ENCODE measurements at places on chromosomes 13 and 19.
A peak's percentile ranks its signal among the peaks of the same experiment; 100 is the strongest.

DNA sequence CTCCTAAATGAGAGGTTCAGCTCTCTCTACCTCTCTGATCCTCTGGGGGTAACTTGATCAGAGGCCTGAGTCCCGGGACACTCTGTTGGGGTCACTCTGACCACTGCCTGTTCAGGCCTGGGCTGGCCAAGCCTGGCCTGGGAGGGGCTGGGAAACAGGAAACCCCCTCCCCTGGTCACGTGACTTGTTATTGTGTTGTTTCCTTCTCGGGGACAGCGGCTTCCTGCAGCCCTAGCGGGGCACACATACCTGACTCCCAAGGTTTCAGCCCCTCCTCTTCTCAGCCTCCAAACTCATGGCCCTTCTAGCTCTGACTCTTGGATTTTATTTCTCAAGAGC is at the start of gene USHBP1:
Gene USHBP1 (minus strand): TSS at position 105 of the 339 bp plus-strand sequence. CDS start 446 bp downstream, outside the sequence.
- DNase-seq, result no peak

GRCh38 chr19:43751466-43752220 is 3.1 kb downstream of the SMG9 start:
- no peak for DNase-seq

GRCh38 chr19:49247676-49248075 is 77.3 kb downstream of the SLC6A16 start:
- DNase-seq, result no peak

DNA sequence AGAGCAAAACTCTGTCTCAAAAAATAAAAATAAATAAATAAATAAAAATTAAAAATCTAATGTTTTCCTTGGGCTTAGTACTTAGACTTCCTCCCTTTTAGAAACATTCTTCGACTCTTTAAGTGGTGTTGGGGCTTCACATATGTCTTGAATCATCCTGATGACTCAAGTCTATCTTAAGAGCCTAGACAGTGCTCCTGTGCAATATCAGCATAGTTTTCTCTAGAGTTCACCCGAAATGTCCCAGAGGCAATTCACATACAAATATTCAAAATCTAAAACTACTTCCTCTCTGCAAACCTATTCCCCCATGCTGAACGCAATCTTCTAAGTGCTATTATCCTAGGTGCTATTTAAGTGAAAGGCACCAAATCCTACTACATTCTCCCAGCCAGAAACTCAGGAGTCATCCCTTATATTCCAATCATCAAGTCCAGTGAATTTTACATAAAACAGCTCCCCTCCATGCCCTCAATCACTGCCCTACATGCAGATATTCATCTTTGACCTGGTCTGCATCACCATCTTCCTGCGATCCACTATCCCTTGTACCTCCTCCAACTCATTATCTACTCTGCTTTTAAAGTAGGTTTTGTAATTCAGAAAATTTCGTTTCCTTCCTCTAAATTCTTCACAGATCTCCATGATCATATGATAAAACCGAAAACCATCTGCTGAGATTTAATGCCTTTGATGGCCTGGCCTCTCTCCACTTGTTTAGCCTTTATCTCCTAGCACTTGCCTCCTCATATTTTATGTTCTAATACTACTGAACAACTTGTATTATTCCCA is 102.7 kb downstream of the ELF1 start:
- no peak for DNase-seq

GRCh38 chr13:77047649-77048343 is 20.8 kb upstream of the FBXL3 start:
- DNase-seq, result no peak

DNA sequence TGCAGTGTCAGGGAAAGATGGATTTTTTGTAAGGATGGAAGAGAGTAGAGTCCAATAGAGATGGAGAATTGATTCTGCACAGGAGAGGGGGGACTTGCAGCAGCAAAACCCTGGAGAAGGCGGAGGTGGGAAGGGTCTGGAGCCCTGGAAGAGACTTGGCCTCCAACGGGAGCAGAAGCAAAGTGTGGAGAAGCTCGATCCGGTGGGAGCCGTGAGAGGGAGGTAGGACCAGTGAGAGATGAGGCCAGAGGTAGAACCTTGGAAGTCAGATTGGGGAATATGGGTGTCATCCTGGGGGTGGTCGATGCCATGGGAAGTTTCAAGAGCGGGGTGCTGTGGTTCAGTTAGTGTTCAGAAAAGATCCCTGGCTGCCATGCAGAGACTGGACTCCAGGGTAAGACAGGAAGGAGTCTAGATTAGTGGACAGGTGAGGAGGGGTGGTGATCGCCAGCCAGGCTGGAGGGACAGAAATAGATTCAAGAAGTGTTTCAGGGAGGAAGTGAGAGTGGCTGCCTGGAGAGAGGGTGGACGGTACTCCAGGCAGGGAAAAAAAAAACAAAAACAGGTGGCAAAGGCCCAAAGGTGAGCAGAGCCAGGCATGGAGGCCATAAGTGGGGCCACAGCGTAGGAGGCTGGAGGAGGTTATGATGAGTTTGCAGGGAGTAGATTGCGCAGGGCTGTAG is 2.6 kb downstream of the PPP5C start:
- no peak for DNase-seq

DNA sequence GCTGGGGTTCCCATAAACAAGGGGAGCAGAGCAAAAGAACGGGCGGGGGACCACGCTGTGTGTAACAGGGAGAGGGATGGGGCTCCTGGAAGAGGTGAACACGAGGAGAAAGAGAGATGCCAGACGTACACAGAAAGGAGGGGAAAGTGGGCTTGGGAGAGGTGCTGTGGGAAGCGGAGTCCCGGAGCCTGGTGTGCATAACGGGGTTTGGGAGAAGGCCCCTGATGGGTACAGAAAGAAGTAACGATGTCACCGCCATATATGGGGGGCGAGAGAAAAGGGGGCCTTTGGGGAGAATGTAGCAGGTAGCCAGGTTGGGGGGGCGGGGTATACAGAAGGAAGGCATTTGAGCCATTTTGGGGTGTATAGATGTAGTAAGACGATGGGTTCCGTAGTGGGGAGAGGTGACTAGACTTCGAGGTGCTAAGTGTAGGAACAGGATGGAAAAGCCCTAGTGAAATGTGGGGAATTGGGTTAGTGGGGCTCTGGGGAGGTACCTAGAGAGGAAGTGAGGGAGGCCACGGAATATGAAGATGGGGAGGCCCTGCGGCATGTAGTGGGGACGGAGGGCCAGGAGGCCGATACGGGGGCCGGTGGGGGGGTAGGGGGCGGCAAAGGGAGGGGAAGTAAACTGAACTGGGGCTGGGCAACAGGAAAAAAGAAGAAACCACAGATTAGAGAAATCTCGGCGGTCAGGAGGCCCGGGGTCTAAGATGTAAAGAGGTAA is 787 bp downstream of the ZNF580 start:
- DNase-seq, result peak; percentile 39

- DNase-seq, result no peak
Measured at GRCh38 chr13:89113744-89114143, 1442.6 kb downstream of the SLITRK5 start.

DNA sequence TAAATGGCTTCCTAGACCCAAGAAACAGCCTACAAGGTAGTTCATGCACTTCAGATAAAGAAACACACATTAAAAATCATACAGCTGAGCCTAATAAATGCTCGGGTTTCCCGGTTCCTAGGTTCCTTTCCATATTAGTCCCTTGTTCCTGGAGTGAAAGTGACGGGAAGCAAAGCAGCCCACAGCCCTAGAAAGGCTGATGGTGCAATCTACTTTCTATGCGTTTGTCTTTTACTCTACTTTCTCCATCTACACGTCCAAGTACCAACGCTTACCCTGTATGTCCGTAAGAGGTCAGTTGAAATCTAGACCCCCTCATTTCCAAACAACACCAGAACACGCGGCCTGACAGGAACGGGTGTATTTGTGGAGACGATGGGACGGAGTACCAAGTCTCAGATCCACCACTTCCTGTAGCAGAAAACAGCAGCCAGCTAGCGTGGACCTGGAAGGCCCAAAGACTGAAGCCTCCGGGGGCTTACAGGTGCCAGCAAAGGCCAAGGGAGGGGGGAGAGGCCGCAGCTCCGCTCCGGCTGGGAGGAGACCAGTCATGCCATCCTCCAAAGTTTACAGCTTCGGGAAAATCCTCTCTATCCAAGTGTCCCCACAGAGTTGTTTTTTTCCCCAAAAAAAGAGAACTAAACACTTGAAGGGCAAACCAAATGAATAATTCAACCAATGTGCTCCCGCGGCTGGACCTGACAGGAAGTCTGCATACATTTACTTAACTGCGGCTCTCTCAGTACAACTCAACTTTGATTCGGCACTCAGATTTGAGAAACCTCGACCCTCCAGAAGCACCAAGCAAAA is 34.1 kb downstream of the STK24 start:
- DNase-seq, result no peak

DNA sequence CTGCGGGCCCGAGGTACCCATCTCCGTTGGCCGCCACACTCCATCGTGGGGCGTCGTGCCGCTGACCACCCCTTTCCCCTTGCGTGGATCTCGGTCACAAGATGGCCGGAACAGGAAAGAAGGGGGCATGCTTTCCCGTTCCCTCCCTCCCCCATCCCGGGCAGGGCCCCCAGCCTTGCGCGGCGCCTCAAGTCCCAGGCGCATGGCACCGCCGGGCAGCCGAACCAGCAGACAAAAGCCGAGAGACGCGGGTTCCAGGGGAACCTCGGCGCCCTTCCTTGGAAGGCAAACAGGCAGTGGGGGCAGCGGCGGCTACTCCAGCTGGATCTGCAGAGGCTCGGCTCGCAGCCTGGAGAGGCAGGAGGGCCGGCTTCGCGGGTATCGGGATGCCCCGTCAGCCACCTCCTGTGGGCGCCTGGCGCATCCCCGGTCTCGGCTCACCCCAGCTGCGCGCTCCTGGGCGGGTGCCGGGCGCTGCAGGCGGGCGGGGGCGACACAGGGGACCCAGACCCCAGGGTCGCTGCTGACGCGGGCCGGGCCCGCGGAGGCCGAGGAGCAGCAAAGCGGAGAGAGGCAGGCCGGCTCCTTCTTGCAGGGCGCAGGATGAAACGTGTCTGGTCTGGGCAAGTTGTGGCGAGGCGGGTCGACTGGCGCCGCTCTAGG is 439 bp downstream of the DZIP1 start:
- no peak for DNase-seq

- DNase-seq, result no peak
Measured at GRCh38 chr13:23572836-23573235, 2.6 kb downstream of the TNFRSF19 start.

All from activated naive CD4-positive, alpha-beta T cell treated with Interleukin-2 at 50 U/mL for 16 hours (primary cell).